ENCODE measurements at places on chromosomes 11 and 22. TPM values are rescaled to one million over a fixed set of nuclear protein-coding genes. Genes with fewer than 3 reads are reported as not detected.
A peak's percentile ranks its signal among the peaks of the same experiment; 100 is the strongest.

DNA sequence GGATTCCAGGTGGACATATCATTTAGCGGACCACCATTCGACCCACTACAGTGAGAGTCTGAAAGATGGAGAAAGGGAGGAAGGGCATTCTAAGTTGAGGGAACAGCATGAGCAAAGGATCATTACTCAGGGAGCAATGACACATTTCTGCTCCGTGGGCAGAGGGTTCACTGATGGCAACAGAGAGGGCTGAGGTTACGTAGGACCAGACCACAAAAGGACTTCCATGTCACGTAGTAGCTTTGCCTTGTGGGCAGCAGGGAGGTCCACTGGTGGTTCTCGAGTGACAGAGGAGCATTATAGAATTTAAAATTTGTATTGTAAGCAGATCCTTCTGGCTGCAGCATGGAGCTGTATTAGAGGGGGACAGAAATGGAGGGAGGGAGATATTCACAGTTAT lies 109.7 kb upstream of the NAV2 start:
- H3K4me3 ChIP-seq, result no peak overlapping the region
- no peaks in the 10 kb centered on the region for H3K27me3 ChIP-seq
- peak overlapping the region; percentile 54 for H3K27ac ChIP-seq
- DNase-seq, result no peak

GRCh38 chr11:64006398-64006797 lies 20.2 kb downstream of the OTUB1 start:
- H3K4me3 ChIP-seq, result no peak overlapping the region
- H3K36me3 ChIP-seq, result no peaks in the 10 kb centered on the region
- no peaks in the 10 kb centered on the region for H3K27me3 ChIP-seq
- H3K4me1 ChIP-seq, result peaks cover 14% of the 10 kb centered on the region

DNA sequence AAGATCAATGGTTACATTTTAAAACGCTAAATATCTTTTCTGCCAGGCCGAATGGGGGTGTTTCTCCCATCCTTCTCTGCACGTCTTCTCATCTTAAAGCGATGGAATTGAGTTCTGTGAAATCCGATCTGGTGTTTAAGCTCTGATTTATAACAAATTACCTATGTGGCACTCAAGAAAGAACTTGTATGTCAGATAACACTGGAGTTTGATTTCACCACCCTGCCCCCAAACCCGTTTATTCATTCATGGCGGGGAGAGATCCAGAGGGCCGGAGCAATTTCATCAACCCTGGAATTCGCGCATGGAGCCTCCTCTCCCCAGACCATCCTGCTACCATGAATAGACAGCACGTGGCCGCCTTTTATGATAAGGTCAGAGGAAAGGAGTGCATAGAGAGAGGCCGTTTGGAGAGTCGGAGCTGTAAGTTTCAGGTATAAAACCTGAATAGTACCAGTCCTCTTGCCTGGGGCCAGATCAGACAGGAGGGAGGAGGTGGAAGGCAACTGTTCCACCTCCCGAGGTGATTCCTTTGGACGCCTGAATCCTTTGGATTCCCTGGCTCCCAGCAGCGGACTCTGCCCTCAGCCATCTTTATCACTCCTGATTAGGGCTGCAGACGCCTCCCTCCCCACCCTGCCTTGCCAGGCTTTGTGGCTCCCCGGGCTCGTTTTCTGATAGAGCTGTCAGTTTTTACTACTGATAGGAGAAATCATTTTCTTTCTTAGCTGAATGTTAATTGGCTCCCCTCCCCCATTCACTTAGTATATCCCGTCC lies 27.3 kb upstream of the NFAM1 start:
- H3K27me3 ChIP-seq, result peaks cover 3% of the 10 kb centered on the region
- no peak overlapping the region for H3K4me3 ChIP-seq
- H3K27ac ChIP-seq, result no peak overlapping the region
- H3K4me1 ChIP-seq, result no peaks in the 10 kb centered on the region

DNA sequence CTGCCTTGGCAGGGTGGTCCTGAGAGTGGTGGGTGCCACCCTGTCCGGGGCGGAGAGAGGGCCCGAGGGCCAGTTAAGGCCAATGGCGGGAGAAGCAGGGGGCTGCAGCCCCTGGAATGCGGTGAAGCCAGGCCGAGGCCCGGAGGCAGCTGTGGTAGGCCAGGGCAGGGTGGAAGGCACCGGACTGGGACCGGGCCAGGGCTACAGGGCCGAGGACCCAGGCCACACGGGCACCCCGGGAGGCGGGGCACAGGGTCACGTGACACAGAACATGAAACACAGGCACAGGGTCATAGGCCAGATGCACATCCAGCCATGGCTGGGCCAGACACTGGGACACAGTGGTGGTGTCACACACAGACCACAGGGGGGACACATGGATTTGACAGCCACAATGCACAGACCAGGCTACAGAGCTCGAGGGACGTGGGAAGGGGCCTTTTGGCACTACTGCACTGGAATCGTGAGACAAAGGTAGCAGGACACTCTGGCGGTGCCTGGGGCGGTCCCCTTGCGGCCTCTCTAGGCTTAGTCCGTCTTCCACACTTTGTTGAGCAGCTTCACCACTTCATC lies 2.8 kb downstream of the SLC25A1 start:
- no peak for DNase-seq
- no peak overlapping the region for H3K4me3 ChIP-seq
- no peak overlapping the region for H3K27ac ChIP-seq
- no peaks in the 10 kb centered on the region for H3K27me3 ChIP-seq
- peaks cover 56% of the 10 kb centered on the region for H3K4me1 ChIP-seq
- H3K36me3 ChIP-seq, result no peaks in the 10 kb centered on the region

- no peak for DNase-seq
- H3K4me3 ChIP-seq, result no peak overlapping the region
- H3K27me3 ChIP-seq, result no peaks in the 10 kb centered on the region
- H3K27ac ChIP-seq, result no peak overlapping the region
Measured at GRCh38 chr11:119572481-119573424, 149.8 kb upstream of the THY1 start.

The TNNT3 gene
- 8.3 TPM for total RNA-seq
